Midbrain (tissue), 1 donor: ENCODE measurements at places on chromosomes 7 and 10.

GRCh38 chr7:114949231-114949630 is 27.3 kb downstream of the MDFIC start:
- no peak for DNase-seq

DNA sequence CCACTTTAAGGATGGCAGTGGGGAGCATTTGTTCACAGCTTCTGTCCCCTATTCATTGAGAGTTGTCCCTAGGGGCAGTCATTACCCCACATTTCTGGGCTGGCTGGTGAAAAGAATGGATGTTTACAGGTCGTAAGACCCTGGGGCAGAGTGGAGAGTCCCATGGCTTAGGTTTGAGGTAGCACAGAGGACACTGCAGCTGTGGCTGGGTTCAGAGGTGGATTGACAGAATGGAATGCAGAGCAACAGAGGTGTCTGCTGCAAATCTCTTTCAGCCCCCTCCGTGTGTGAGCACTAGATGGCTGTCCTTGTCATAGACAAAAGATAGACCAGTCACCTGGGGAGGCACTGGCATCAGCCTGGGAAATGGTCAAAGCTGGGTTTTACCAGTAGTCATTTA is 141.9 kb downstream of the CACNB2 start:
- no peak for DNase-seq

- no peak for DNase-seq
Observed at GRCh38 chr10:64546073-64546472, 1024.9 kb downstream of the REEP3 start.

DNA sequence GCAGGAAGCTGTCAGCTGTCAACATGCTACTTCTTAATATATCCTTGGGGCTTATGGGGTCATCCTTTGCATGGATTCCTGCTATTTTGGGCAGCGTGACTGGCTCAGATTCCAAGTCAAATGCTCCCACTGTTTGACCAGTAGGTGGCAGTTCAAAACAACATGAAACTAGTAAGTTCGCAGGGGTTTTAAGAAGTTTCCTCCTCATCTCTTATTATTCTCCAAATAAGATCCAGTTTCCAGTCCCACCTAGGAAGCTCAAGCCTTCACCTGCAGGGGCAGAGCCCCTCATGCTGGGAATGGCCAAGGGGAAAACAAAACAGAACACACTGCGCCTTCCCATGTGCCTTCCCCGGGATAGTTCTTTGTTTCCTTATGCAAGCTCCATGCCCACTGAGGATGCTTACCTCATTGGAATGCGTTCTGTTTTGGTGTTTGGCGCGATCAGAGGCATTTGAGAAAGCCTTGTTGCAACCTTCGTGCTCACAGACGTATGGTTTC is 259.8 kb downstream of the GLI3 start:
- DNase-seq = peak; percentile 73

GRCh38 chr10:119391440-119392251 is 150.9 kb downstream of the RGS10 start:
- no peak for DNase-seq
